ENCODE measurements at places on chromosomes 13 and 19. TPM values are rescaled to one million over a fixed set of nuclear protein-coding genes. Genes with fewer than 3 reads are reported as not detected.

The LCP1 gene
- total RNA-seq, result 0.46 TPM

The PROZ gene
- 0.47 TPM for total RNA-seq

The ZNF296 gene
- total RNA-seq, result 0.46 TPM

The CLEC4M gene
- 0.10 TPM for total RNA-seq

- ATAC-seq, result no peak
These were observed 17.7 kb downstream of the INTS6 start for GRCh38 chr13:51435002-51435578.

GRCh38 chr13:94515374-94515773 lies 35.9 kb upstream of the DCT start:
- no peak for ATAC-seq

DNA sequence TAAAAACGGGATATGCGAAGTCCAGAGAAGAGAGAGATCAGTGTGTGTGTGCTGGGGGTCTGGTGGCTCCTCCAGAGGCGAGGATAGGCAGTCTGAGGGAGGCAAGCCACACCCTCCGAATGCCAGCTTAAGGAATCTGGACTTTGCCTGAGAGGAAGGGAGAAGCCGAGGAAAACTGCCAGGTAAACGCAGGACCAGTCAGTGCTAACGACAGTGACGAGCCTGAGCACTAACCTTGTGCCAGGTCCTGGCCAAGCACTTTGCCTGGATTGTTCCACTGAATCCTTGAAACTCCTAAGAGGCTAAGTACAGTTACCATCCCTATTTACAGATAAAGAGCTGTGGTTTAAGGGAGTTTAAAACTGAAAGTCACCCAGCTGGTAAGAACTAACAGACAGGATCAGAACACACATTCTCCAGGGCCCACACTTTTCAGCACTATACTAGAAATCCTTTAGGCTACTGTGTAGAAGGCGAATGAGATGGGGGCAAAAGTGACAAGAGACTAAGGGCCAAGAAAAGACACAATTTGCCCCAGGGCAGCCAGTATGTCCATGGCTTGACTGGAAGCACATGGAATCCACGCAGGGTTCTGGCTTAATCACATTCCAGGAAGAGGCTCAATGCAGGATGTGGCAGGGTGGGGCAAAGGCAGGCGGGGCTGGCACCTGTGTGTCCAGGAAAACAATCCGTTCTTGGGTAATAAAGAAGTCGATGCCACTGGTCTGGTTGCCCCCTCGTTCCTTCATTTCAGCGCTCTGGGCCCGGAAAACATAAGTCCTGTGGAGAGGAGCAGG lies 15.1 kb downstream of the SMG9 start:
- no peak for ATAC-seq

- ATAC-seq, result peak; percentile 75
These were observed 20.3 kb upstream of the TRIM13 start for GRCh38 chr13:49976314-49977258.

- ATAC-seq, result no peak
These were observed 116.0 kb upstream of the WASF3 start for GRCh38 chr13:26441476-26441875.
